ENCODE measurements at places on chromosomes 2 and 18.

- no peak for DNase-seq
Measured at GRCh38 chr2:148909114-148909513, 34.1 kb downstream of the KIF5C start.

DNA sequence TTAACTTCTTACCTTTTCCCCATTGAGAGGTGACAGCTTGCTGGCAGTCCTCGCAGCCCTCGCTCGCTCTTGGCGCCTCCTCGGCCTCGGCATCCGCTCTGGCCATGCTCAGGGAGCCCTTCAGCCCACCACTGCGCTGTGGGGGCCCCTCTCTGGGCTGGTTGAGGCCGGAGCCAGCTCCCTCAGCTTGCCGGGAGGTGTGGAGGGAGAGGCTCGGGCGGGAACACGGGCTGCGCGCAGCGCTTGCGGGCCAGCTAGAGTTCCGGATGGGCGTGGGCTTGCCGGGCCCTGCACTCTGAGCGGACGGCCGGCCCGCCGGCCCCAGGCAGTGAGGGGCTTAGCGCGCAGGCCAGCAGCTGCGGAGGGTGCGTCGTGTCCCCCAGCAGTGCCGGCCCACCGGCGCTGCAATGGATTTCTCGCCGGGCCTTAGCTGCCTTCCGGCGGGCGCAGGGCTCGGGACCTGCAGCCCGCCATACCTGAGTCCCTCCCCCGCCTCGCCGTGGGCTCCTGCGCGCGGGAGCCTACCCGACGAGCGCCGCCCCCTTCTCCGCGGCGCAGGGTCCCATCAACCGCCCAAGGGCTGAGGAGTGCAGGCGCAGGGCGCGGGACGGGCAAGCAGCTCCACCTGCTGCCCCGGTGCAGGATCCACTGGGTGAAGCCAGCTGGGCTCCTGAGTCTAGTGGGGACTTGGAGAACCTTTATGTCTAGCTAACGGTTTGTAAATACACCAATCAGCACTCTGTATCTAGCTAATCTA is 335.0 kb downstream of the CBLN2 start:
- DNase-seq = no peak

- DNase-seq = no peak
Measured at GRCh38 chr2:126494593-126494992, 161.4 kb upstream of the GYPC start.

- no peak for DNase-seq
Measured at GRCh38 chr18:52861558-52861957, 521.6 kb downstream of the DCC start.

GRCh38 chr2:18924386-18924785 is 335.0 kb upstream of the NT5C1B start:
- no peak for DNase-seq

- DNase-seq = no peak
Measured at GRCh38 chr2:202508686-202509085, 126.1 kb upstream of the FAM117B start.

DNA sequence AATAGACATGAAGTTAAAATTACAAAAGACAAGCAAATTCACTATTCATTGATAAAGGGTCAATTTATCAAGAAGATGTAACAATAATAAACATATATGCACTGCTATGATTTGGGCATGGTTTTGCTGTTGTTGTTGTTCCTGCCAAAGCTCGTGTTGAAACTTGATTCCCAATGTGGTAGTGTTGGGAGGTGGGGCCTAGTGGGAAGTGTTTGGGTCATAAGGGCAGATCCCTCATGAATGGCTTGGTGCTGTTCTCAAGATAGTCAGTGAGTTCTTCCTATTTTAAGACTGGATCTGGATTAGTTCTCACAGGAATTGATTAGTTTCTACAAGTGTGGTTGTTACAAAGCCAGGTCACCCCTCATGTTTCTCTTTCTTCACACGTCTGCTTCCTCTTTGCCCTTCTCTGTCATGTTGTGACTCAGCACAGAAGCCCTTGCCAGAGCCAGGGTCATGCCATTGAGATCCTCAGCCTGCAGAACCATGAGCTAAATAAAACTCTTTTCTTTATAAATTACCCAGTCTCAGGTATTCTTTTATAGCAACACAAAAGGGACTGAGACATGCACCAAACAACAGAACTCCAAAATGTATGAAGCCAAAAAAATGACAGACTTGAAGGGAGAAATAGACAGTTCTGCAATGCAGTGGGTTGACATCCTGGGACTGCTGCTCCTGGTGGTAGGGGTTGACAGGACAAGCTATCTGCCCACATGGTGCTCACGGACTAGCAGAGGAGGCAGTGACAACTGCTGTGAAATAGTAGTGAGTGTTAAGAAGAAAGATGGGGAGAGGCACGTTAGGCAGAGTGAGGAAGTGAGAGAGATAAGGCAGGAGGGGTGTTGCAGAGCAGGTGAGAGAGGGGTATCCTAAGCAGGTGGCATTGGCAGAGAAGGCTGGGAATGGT is 18.6 kb upstream of the SKA1 start:
- no peak for DNase-seq

DNA sequence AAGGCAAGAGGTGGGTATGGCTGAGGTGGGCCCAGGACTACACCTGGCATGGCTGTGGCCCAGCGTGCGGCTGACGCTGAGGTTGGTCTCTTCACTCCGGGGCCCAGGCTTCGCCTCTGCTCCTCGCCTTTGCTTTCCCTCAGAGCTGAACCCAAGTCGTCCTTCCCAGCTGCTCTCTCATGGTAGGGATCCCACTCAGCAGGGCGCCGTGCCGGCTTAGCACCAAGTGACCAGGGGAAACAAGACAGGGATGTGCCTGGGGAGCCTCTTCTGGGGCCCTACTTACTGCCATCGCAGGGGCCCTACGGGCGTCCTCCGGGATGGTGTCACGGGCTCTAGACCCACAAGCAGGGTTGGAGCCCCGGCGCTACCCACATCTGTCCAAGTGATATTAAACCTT is 138.1 kb upstream of the ALKAL2 start:
- no peak for DNase-seq

- no peak for DNase-seq
Measured at GRCh38 chr2:234881413-234882241, 70.2 kb upstream of the SH3BP4 start.

- DNase-seq = no peak
Measured at GRCh38 chr2:27717070-27717795, 53.5 kb downstream of the SLC4A1AP start.

GRCh38 chr2:231668981-231669380 is 39.3 kb upstream of the PTMA start:
- no peak for DNase-seq

DNA sequence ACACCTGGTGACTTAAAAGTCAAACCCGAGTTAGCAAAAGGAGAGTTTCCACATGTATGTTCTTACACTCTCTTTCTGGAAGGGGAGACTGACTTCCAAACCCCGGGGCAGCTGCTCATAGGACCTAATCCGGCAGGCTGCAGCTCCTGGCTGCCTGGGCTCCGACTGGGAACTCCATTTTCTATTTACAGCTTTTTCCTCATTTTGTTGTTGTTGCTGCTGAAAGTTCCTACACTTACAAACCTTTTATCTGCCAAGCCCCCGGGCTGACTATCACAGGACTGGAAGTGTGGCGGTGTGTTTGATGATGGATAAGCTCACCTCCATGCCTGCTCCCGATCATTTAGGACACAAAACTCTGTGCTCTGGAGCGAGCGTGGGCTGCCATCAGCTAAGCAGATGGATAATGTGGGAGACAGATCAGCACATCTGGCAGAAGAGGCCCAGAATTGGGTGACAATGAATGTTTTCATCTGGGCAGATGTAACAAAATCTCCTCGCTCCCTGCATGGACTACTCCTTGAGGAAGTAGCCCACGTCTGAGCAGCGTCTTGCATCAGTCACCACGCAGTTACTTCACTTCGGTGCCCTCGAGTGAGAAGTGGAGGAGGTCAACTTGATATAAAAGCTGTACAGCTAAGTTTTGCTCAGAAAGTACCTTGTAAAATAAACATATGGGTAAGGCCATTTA is 114.4 kb upstream of the COPS8 start:
- no peak for DNase-seq

DNA sequence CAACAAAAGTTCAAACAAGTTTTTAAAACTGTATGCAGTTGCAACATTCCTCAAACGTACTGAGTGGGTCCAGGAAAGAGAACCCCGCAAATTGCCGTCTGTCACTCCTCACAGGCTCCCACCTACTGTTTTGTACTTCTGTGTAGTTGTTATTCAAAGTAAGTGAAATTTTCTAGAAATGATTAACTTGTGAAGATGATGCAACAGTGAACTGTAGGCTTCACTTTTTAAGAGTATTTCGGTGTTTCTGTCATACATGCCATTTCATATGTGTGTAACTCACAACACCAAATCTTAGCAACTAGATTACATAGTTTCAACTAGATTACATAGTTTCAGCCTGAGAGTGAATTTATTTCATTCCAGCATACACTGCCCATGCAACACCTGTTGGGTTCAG is 226.0 kb upstream of the TANK start:
- no peak for DNase-seq

GRCh38 chr2:175698061-175698460 is 304.0 kb downstream of the LNPK start:
- no peak for DNase-seq

GRCh38 chr2:134174711-134175110 is 79.2 kb upstream of the MGAT5 start:
- DNase-seq = no peak

GRCh38 chr18:51021226-51021965 is 8.6 kb upstream of the SMAD4 start:
- DNase-seq = no peak

GRCh38 chr2:72994282-72994990 is 77.1 kb downstream of the SFXN5 start:
- DNase-seq = no peak

GRCh38 chr2:178275600-178275999 is 81.3 kb downstream of the OSBPL6 start:
- DNase-seq = no peak

GRCh38 chr2:205047273-205047839 is 502.1 kb downstream of the PARD3B start:
- no peak for DNase-seq

- DNase-seq = no peak
Measured at GRCh38 chr18:805755-806110, 6.3 kb downstream of the YES1 start.

DNA sequence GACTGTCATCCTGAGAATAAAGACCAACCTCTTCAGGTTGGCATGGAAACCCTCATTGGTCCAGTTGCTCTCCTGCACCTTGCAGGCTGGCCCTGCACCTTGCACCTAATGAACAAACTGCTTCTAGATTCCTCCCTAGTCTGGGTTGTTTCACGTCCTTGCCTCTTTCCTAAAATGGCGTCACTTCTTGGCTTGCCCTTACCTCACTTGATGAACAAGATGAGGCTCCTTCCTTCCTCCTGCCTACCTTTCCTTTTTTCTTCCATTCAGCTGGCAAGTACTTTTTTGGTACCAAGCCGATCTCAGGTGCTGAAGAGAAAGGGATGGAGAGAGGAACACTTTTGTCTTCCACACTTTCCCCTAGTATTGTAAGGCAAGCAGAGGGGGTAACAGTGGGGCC is 74.5 kb downstream of the MYCN start:
- DNase-seq = no peak

DNA sequence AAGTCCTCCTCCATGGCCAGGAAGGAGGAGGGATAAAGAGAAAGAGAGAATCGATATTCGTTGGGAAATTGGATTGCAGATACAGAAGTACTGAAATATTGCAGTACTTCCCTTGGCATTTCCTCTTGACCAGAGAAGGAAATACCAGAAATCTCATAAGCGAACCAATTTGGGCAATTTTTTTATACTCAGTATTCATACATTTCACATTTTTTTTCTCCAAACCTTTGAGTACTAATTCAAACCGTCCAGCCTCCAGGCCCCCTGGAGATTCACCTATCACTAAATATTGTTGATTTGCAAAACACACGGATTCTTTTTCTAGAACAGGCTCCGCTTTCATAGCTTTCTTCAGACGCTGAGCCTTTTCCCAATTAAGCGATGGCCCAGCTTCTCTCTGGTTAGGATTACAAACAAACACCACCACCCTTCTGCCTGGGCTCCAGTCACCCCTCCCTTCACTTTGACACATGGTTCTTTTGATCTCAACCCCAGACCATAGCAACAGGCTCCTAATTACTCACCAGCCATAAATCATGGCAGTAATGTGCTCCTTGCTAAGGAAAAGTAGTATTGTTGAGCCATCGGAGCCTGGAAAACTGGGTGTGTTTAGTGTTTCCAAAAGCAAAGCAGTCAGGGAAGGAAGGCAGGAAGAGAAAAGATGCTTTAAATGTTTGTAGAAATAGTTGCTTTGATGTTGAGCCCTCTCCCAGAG is 138.4 kb upstream of the CCDC68 start:
- no peak for DNase-seq

- DNase-seq = no peak
Measured at GRCh38 chr2:48346124-48346536, 183.8 kb upstream of the STON1 start.

GRCh38 chr2:216950547-216950946 is 90.7 kb upstream of the TNP1 start:
- no peak for DNase-seq

- no peak for DNase-seq
Measured at GRCh38 chr2:180050246-180050645, 43.1 kb upstream of the CWC22 start.

DNA sequence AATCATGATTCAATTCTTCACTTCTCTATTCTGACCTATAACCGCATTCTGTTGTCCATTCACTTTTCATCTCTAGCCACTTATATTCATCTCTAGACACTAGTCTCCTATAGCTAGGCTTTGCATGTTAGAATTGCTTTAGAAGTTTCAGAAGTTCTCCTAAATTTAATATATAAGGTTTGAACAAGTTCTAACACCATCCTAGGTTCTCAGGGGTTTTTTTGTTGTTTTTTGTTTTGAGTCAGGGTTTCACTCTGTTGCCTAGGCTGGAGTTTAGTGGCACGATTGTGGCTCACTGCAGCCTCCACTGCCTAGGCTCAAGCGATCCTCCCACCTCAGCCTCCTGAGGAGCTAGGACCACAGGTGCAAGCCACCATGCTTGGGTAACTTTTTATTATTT is 19.9 kb downstream of the WDSUB1 start:
- DNase-seq = no peak

DNA sequence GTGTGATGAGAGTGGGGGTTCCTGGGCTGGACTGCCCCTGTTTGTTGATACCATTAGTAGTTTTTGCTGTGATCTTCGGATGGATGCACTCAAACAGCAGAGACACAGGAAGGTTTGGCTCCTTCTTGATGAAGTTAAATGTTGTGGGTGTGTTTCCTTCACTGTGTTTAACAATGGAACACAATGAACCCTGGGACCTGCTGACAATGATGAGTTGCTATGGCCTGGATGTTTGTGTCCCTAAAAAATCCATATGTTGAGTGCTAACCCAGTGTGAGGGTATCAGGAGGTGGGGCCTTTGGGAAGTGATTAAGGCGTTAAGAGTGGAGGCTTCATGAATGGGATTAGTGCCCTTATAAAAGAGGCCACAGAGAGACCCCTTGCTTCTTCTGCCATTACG is 237.4 kb upstream of the HS6ST1 start:
- no peak for DNase-seq

GRCh38 chr2:170863087-170863486 is 46.4 kb downstream of the GAD1 start:
- DNase-seq = no peak

- DNase-seq = no peak
Measured at GRCh38 chr2:157737656-157738055, 109.0 kb upstream of the ACVR1C start.
